ENCODE measurements at places on chromosomes 2 and 18. TPM values are rescaled to one million over a fixed set of nuclear protein-coding genes. Genes with fewer than 3 reads are reported as not detected.

The RAD51AP2 gene
- not detected for total RNA-seq

The C1GALT1C1L gene
- 0.47 TPM for total RNA-seq

The TAF1B gene
- total RNA-seq: 8.5 TPM

The LIMS2 gene
- 15.6 TPM for total RNA-seq

The RAB17 gene
- 0.39 TPM for total RNA-seq

The ANO7 gene
- total RNA-seq: 0.68 TPM

The ST8SIA5 gene
- total RNA-seq: 0.24 TPM

The RPL37A gene
- 1,125 TPM for total RNA-seq

The TXNDC2 gene
- not detected for total RNA-seq

The OR6B2 gene
- not detected for total RNA-seq

The PJVK gene
- 0.15 TPM for total RNA-seq

The ZSWIM2 gene
- not detected for total RNA-seq

The SKA1 gene
- 1.7 TPM for total RNA-seq

The LOXHD1 gene
- total RNA-seq: not detected

The MC2R gene
- total RNA-seq: not detected

The IL36RN gene
- not detected for total RNA-seq

The ZBTB7C gene
- total RNA-seq: 0.06 TPM

The AMER3 gene
- total RNA-seq: not detected

GRCh38 chr2:237624565-237624964 lies 2.8 kb upstream of the LRRFIP1 start:
- DNase-seq: no peak

GRCh38 chr2:179487010-179487731 lies 222.5 kb upstream of the SESTD1 start:
- no peak for DNase-seq

GRCh38 chr2:128485761-128486639 lies 167.3 kb upstream of the HS6ST1 start:
- no peak for DNase-seq

- DNase-seq: no peak
Measured at GRCh38 chr2:3326182-3326537, 51.5 kb downstream of the EIPR1 start.

DNA sequence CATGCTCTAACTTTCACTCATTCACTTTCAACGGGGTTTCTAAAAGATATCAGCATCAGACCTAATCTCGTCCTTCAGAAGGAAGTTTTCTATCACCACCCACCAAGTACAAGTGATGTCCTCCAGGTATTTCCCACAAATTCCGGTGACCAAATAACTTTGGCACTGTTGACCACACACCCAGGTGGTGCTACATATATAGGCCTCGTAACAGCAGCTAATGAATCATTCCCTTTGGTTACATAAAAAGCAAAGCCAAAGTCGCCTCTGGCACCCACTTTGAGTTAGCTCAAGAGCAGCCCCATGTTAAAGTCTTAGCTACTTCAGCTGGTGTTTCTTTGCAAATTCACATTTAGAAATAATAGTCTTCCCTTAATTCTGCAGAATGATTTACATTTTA lies 138.2 kb upstream of the OSR1 start:
- no peak for DNase-seq

DNA sequence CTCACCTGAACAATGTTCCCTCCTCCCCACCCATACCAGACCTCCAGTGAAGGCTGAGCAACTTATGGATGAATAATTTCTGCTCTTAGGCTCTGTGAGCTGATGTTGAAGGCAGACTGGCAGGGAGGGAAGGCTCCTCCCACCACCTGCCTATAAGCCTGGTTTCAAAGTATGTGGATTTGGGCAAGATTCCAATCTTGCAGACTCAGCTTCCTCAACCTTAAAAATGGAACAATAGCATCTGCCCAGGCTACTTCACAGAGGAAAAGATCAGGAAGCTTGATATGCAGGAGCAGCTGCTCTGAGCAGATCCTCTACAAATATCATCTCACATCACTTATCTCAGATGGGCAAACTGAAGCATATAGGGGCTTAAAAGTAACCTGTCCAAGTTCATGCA lies 112.2 kb downstream of the ZFP36L2 start:
- peak; percentile 90 for DNase-seq

DNA sequence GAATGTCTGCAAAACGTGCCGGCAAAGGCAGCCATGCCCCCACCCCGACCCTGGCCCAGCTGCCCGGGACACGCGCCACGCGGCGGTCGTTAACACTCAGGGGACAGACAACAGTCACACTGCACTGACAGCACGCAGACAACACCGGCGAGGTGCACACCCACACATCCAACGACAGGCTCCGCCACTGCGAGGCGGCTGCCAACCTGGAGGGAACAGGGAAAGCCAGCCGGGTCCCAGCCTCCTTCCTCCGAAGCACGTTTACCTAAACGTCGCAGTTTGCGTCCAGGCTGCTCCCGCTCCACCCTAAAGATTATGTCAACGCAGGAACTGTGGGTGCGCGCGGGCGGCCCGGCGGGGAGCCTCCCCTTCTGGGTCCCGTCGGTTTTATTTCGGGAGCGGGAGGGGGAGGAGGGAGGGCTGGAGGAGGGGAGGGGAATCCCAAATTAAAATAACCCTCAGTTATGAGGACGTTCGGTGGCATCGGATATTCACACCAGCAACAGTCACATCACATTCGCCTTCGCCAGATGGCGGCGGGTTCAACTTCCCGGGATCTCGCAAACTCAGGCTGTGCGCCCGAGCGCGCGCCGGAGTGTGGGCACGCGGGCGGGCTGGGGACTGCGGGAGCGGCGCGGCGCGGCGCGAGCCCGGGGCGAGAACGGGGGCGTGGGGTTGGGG lies 644 bp downstream of the PTGR3 start:
- no peak for DNase-seq

- no peak for DNase-seq
Measured at GRCh38 chr2:238431456-238431855, 4.7 kb downstream of the ASB1 start.

GRCh38 chr2:217434180-217434975 lies 568.4 kb downstream of the TNS1 start:
- peak; percentile 22 for DNase-seq

GRCh38 chr2:134413430-134413829 lies 159.6 kb downstream of the MGAT5 start:
- DNase-seq: no peak

- DNase-seq: no peak
Measured at GRCh38 chr2:172806493-172806892, 70.8 kb downstream of the RAPGEF4 start.

DNA sequence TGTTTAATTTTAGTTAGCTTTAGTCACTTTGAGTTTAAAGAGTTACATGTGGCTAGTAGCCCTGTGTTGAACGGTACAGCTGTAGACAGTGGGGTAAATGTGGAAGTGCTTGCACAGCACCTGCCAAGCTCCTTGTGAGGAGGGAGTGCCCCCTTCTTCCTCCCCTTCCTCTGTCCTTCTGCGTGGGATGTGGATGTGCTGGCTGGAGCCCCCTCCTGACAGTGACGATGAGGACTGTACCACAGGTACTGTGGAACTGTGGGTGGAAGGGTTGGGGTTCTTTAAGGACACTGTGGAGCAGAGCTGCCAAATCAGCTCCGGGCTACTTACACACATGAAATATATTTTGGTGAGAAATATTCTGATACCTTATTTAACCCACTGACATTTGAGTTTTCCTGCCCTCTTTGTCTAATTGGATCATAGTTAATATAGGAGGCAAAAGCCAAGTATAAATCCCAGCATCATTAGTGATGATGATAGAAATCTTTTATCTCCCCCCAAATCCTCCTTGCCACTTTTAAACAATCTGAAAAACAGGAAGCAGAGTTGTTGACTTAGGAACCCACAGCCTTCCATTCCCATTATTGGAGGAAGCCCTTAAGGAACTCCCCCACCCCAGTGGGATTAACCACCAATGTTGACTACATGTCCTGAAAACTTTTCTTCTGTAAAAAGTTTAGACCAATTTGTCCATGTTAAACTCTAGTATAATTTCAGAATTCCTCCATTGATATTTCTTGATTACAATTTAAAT lies 181.3 kb downstream of the PTPRM start:
- no peak for DNase-seq

DNA sequence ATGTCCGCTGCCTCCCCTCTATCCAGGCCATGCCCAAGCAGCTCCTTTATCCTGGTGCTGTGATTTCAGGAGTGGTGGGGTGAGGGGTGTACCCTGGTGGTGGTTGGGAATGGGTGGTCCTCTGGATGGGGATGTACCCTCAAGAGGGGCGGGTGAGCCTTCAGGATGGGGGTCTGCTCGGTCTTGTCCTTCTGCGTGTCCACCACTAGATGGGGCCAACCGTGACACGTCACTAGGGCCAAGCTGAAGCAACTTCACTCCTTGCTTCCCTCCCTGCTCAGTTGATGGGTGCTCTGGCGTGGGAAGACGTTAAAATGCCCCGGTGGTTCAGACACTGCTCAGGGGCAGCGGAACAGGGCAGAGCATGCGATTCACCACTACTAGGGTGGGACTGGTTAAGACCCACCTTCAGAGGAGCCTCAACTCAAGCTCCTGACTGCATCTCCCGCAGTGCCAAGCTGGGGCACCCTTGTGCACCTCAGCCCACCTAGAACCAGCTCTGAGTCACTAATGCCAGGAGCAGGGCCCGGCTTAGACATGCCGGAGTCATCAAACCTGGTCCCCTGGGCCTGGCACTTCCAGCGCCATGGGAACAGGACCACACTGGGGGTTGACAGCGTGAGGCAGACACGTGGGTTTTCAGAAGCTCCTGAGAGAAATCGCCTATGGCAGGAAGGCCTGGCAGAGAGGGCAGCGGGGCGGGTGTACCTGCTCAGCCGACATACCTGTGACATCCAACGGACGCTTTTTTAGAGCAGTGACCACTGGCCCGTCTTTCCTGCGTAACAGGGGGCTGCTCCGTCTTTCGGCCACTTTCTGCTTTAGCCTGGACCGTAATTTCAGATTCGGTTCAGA lies 256.7 kb downstream of the HDAC4 start:
- no peak for DNase-seq

DNA sequence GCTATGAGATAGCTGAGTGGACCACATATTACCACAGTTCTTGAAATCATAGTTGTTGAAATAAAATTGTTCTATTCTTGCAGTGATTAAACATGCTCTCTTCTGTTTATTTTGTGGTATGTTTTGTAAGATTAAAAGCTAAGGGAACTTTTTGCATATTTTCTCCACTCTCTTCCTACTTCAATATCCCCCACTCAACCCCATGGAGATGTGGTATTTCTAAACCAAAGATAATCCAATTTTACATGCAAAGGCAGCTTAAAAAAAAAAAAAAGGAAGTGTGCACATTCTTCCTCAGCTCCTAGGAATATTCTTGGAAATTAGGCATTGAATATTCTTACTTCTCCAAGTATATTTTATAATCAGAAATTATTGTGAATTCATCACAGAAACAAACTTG lies 15.0 kb upstream of the PAX3 start:
- no peak for DNase-seq

DNA sequence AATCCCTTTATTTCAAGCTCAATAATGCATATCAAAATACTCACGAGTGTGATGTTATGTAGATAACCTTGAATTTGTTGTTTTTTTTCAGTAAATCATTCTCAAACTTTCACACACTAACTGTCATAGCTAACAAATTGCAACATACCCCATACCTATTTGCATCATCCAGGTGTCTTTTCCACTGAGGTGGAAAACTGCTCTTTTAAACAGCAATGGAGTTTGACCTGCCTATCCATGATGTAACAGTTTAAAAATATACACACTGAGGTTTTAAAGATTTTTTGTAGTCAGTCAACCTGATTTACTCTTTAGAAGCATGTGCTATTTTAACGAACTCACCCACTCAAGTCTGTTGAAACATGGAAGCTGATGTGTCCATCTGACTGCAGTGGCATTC lies 298.7 kb downstream of the RND3 start:
- DNase-seq: no peak

- DNase-seq: no peak
Measured at GRCh38 chr2:175074478-175074877, 69.3 kb upstream of the CHN1 start.

- DNase-seq: no peak
Measured at GRCh38 chr2:177397481-177398289, 5.1 kb downstream of the AGPS start.

- no peak for DNase-seq
Measured at GRCh38 chr2:42928161-42928691, 135.8 kb upstream of the HAAO start.

GRCh38 chr2:52510432-52510831 lies 1257.2 kb upstream of the CHAC2 start:
- DNase-seq: no peak

GRCh38 chr2:86211033-86211795 lies 12.0 kb downstream of the MRPL35 start:
- DNase-seq: no peak

DNA sequence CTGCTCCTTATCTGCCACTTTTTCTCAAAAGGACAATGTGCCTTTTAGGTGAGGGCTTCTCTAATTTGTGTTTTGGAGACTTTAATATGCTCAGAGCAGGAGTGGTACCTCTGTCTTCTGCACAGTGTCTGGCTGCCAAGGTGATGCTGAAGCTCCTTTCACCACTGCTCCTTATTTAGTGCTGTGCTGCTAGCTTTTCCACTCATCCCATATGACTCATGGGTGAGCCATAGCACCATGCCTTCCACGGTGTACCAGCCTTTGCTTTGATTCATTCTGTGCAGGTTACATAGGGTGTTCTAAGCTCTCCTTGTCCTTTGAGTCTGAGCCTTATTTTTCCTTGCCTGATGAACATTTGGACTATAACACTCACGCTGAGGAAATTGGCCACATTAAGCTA lies 202.4 kb downstream of the ARL6IP6 start:
- no peak for DNase-seq

DNA sequence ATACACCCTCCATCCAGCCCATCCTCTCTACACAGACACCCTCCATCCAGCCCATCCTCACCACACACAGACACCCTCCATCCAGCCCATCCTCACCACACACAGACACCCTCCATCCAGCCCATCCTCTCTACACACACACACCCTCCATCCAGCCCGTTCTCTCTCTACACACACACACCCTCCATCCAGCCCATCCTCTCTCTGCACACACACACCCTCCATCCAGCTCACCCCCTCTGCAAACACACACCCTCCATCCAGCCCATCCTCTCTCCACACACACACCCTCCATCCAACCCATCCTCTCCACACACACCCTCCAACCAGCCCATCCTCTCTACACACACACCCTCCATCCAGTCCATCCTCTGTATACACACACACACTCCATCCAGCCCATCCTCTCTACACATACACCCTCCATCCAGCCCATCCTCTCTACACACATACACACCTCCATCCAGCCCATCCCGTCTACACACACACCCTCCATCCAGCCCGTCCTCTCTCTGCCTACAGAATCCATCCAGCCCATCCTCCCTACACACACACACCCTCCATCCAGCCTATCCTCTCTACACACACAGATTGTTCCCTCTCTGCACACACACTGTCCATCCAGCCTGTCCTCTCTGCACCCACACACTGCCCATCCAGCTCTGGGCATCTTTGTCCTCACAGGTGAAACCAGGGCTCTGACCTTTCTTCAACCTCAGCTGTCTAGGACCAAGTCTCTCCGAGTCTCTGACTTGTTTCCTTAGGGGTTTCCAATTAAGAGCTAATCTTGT lies 81.2 kb downstream of the EIPR1 start:
- DNase-seq: no peak

- no peak for DNase-seq
Measured at GRCh38 chr2:236165842-236166795, 2.1 kb downstream of the GBX2 start.

All from glomerular endothelial cell (primary cell).